CD4-positive, alpha-beta T cell (primary cell): ENCODE measurements at places on chromosomes 7 and 10.

- no peak for DNase-seq
Measured at GRCh38 chr7:12719981-12720865, 32.8 kb downstream of the ARL4A start.

- no peak for DNase-seq
Measured at GRCh38 chr7:43771573-43771972, 13.1 kb downstream of the BLVRA start.

DNA sequence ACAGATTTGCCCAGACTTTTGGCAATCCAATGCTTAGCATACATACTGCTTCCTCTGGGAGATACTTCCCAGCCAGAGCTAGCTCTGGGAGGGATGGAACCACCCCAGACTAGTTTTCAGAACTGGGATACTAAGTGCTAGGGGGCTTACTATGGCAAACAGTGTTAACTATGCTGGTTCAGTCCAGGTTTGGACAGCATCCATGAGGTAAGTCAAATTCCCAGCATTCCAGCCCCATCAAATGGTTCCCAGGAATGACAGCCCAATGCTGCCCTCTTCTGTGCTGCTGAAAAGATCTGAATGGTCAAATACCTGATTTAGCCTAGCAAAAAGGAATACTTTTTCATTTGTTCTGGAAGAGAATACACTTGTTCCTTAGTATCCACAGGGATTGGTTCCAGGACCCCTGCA, 141.7 kb upstream of the CCDC6 start:
- DNase-seq, result no peak

DNA sequence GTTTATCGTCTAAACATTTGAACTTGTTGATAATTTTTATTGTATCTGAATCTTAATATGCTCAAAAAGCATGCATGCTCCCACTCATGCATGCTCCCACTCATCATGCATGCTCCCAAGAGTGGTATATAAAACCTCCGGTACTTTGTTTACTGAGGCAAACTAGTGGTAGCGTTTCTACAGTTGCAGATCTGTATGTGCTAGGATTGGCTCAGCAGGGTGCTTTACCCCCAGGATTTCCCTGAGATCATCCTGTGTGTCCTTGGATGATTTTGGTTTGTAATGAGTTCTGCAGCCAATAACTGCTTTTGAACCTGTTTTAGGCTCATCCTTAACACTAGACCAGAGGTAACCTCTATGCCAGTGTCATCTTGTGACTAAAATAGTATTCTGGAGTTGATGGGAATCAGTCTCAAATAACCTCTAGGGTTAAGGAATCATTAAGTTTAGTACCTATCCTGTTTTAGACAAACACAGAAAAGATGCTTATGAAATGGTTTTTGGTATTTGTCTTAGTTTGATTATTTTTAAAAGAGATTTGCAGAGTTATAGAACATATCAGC, 40.4 kb downstream of the PHTF2 start:
- DNase-seq, result no peak

DNA sequence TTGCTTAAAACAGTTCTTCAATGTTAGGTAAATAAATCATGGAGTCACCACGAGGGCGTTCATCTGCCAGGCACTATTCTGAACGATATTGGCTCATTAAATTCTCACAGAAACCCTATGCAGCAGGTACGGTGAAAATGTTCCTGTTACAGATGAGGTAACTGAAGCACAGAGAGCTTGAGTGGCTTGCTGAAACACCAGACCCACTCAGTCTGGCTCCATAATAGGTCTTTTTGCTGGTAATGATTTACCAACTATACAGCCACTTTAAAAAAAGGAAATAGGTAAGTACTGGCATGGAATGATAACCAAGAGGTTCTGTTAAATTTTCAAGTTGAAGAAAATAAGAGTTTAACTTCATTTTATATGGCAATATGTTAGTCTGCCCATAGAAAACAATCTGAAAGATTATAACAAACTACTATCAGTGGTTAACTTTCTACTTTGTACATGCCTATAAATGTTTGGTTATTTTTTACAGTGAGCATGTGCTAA, 1.3 kb upstream of the TM9SF3 start:
- no peak for DNase-seq

- no peak for DNase-seq
Measured at GRCh38 chr10:31390804-31391203, 71.8 kb downstream of the ZEB1 start.

DNA sequence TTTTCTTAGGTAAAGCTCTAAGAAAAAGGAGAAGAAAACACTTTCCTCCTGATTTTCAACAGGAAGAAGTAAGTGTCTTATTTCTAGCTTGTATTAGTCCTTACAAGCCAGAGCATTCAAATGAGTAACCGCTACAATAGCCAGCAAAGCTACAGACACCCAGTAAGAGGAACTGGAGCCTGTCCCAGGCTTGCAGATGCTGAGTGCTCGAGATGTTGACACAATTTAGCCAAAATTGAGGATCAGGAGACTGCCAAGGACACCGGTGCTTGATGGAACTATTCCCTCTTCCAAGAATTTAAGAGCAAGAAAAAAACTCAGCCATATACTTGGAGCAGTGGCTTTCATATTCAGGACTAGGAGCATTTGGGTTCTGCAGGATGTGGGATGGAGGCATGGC, 149.3 kb upstream of the DPP6 start:
- DNase-seq, result no peak

DNA sequence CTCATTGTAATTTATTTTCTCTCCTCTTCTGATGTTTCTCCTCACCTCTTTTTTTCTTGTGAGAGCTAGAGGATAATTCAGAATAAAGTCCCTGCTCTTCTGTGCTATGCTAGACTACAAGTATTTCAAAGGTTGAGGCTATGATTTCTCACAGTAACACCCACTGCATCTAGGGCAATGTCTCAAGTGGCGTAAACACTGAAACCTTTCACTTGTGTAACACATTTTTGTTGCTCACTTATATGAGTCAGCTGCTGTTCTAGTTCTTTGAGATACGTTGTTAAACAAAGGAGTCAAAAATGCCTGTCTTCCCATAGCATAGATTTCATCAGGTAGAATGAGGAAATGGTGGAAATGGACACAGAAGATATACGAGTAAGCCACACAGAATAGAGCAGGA, 305.1 kb upstream of the PITRM1 start:
- no peak for DNase-seq
